ENCODE measurements at places on chromosomes 7 and 10.

- no peak for DNase-seq
Measured at GRCh38 chr10:29450405-29450804, 161.5 kb downstream of the LYZL1 start.

GRCh38 chr10:46545861-46546590 is 10.4 kb downstream of the GPRIN2 start:
- no peak for DNase-seq

DNA sequence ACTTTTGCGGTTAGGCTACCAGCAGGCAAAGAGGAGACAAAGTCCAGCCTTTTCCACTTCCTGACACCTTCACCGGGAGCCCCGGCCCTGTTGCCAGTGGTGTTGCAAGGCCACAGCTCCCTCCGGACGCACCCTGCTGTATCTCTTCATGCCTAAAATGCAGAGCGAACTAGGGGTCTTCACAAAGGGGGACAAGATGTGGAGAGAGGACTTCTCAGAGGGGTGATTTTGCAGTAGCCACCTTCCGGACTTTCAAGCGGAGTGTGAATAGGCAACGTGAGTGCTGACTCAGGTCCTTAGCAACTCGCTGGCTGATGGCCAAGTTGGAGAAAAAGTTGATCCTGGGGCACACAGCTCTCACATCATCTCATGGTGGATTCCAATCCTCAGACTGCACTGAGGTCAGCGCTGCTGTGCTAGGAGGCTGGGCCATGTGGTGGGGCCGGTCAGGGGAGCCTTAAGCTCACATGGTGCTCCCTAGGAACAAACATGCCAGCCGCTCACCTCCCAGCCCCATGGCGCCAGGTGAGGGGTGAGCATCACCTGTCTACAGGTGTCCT is 166.3 kb downstream of the LCOR start:
- DNase-seq: no peak

DNA sequence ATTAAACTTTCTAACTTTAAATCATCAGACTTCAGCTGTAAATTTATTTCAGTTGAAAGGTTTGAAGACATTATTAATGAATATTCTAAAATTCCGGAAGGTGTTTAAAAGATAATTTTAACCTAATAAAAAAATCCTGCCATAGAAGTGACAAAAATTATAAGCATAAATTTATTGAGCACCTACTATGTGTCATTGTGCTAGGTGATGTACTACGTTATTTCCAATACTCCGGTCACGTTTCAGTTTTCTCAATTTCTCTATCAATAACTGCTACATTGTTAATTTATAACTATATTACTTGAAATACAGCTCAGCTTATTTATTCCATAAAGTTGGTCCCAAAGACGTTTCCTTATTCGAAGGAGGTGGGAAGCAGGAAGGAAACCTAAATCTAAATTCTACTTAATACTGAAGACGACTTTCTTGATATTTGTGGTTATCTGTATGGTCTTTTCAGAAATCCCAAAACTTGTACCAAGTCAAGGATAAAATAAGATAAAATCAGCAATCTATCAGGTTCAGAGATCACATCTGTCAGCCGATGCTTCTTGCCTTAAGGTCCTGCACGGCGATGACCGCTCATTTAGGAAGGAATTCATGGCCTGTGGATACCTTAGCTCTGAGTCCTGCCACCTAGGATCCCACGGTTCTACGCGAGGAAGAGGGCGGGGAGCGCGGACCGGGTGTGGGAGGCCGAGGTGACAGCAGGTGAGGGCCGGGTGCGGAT is 1.2 kb upstream of the ZEB1 start:
- DNase-seq: no peak

DNA sequence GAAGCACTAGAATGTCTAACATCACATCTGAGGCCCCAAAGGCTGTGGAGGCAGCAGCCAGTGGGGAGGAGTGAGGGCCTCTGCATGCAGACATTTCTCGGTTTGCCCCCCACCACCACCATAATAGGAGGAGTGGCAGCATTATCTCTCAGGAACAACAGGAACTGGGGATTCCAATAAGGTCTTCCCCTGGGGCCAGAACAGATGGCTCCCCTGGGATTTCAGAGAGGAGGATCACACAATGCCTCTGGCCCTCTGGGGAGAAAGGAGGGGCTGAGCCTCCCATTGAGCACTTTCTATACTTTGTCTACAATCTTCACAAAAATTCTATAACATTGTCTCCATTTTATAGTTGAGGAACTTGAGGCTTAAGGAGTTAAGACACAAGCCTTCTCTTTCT is 61.1 kb downstream of the GRID1 start:
- DNase-seq: no peak

GRCh38 chr7:102453319-102453718 is 11.3 kb downstream of the ALKBH4 start:
- DNase-seq: no peak

DNA sequence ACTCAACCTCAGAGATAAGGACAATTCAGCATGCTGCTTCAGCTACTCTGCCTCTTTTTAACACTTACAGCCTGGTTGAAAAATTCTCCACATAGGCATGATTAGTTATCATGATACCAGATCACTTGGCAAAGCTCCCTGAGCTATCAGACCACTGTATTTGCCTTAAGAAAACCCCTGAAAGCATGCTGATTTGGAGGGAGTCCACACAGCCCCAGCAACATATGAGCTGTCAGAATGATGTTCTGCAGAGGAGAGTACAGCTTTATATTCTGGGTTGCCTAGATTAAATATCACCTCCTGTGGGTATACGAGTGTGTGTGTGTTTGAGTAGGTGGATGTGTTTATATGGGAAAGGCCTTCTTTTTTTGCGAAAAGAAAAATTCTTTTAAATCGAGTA is 170.2 kb upstream of the CHRM2 start:
- no peak for DNase-seq

GRCh38 chr7:44914992-44915607 is 29.8 kb upstream of the PURB start:
- DNase-seq: no peak

DNA sequence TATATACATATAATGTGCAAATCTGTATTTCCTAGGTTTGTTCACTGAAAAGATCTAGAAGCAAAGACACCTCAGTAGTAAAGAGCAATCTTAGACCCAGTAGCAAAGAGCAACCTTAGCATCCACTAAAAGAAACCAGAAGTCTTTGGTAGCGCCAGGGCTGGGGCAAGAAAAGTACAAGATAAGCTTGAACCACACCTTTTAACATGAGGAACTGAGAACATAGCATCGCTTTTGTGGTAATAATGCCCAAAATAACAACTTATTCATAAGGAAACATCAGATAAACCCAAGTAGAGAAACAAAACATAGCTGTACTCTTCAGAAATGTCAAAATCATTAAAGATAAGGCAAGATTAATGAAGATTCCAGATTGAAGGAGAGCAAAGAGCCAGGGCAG is 173.4 kb downstream of the IMMP2L start:
- no peak for DNase-seq

DNA sequence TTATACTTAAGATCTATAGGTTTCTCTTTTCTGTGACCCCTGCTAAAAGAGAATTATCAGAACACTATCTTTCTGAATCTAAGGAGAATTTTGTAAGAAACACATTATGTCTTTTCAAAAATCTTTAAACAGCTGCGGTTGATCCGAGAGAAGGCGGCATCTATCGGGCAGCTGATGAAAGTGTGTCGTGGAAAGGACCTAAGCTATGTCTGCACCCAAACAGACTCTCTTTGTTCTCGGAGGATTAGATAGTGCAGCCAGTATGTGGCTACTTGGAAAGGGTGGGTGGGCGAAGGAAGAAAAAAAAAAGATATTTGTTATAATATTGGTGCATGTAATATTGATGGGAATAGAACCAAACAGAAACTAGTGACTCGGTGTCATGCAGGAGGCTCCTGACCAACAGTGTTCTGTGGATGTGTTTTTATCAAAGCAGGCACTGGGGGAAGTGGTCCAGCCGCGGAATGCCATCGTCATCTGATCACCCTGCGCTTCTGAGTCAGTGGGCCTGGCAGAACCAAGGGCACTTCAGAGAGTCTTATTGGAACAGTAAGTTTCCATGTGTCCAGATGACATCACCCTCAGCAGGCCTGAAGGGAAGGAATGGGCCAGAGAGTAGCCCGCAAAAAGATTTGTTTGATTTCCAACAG is 509.7 kb upstream of the AKR1E2 start:
- no peak for DNase-seq

GRCh38 chr7:33446551-33446950 is 317.2 kb downstream of the BBS9 start:
- DNase-seq: peak; percentile 92

- DNase-seq: no peak
Measured at GRCh38 chr10:191703-192518, 56.7 kb downstream of the ZMYND11 start.

DNA sequence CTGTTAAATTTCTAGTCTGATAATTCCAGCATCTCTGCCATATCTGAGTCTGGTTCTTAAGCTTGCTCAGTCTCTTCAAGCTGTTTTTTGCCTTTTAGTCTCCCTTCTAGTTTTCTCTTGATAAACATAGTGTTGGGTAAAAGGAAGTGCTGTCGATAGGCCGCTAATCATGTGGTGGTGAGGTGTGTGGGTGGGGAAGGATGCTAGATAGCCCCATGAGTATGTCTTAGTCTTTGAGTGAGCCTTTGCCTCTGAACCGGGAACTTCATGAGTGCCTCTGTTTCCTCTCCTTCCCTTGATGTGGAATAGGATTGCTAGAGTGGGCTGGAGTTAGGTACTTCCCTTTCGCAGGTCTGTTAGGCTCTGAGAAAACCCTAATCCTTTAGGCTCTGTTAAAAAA is 441.8 kb downstream of the INHBA start:
- DNase-seq: no peak

GRCh38 chr10:128863411-128863810 is 603.6 kb upstream of the MGMT start:
- DNase-seq: no peak

GRCh38 chr10:29651767-29652166 is 17.0 kb upstream of the SVIL start:
- DNase-seq: no peak

DNA sequence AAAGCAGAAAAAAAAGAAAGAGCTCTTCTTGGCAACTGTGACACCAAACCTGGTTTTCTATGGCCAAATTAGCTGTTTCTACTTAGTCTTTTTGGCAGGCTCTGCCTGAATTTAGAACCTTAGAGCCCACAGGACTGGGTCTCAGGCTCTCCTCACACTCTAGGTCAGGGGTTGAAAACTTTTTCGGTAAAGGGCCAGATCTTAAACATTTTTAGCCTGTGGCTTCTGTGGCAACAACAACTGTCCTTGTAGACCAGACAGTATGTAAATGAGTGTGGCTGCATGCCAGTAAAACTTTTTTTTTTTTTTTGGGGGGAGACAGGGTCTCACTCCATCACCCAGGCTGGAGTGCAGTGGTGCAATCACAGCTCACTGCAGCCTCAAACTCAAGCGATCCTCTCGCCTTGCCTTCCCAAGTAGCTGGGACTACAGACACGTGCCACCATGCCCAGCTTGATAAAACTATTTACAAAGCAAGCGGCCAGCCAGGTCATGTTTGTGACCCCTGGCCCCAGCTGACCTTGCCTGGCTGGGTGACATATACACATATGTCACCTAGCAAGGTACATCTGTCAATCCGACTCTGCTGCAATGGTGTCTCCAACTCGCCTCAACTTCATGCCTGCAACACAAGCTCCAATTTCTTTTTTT is 17.4 kb downstream of the KPNA7 start:
- no peak for DNase-seq

GRCh38 chr7:151894111-151895007 is 17.4 kb upstream of the PRKAG2 start:
- no peak for DNase-seq

- no peak for DNase-seq
Measured at GRCh38 chr10:43287056-43288007, 20.5 kb upstream of the RASGEF1A start.

DNA sequence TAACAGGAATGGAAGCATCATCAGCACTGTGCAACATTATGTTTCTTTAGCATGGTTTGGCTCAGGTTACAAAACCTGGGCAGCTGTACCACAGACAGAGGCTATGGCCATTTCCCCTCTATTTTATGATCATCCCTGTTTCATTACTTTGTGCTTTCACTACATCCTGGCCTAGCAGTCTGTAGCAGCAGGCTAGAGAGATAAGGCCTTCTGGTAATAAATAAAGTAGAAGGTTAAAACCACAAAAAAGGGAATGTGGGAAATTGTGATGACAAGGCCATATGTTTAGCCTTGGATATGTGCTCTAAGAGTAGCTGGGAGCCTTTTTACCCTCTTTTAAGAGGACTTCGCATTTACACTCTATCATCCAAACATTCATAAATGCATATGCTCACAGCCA is 266.2 kb upstream of the PHF14 start:
- DNase-seq: no peak

DNA sequence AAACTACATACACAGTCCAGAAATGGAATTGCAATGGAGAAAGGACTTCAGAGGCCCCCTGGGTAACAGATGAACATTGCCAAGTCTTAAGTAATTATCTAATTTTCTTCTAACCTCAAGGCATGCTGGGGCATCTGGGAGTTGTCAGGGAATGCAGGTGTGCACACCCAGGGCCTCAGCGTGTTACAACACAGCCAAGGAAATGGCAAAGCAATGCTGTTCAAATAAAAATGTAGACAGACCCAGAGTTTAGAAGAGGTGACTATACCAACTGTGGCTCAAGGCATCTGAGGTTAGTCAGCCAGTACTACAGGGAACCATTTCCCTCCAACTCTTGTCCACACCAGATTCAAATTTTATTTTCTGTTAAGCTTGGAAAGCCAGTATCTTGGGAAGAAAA is 73.6 kb downstream of the CCDC3 start:
- no peak for DNase-seq

GRCh38 chr10:84478151-84478550 is 149.8 kb downstream of the CCSER2 start:
- no peak for DNase-seq

DNA sequence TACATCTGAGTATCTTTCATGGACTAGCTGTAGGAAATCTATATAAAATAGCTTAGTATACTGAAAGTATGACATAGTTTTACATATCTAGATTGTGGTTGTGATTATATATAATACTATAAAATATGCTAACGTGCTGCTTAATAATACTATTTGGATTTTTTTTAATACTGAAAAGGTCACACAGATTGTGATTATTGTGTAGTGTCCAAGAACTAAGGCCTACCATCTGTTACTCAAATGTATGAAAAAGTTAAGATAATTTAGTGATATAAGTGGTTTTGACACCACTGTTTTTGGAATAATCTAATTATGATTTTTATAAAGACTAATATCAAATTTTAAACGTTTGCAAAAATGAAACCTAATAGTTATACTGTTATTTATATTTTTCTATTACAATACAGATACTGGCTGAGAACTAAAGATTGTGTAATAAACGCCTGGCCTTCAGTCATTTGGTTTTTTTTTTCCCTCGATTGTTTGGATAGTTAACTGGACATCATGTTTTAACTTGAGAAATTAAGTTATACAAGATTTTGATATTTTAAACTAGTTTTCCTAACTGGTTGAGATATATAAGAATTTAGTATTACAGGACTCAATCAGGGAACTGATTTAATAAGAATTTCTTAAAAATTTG is 12.6 kb downstream of the PTEN start:
- no peak for DNase-seq

DNA sequence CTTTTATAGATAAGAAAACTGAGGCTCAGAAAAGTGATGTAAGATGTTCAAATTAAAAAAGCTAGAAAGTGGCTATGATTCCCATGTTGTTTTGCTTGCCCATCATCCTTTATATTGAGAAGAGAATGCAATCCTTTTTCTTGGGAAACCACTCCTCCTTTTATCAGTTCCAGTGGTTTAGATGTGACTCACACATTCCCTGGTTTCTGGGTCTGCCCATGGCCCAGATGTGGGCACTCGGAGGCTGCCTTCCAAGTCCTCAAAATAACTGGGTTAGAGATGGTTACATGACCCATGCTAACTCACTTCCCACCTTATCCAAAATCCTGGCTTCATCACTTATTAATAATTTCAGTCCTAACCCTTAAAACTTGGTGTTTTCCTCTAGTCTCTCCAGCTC is 550.0 kb downstream of the MDFIC start:
- DNase-seq: no peak

GRCh38 chr7:26958834-26959233 is 94.4 kb upstream of the SKAP2 start:
- no peak for DNase-seq

Data from NCI-H1092 (cell line).